ENCODE measurements at places on chromosomes 5 and 9. TPM values are rescaled to one million over a fixed set of nuclear protein-coding genes. Genes with fewer than 3 reads are reported as not detected.

- peaks cover 25% of the 10 kb centered on the region for H3K36me3 ChIP-seq
- H3K27me3 ChIP-seq: no peaks in the 10 kb centered on the region
- no peak for DNase-seq
- H3K27ac ChIP-seq: no peak overlapping the region
- H3K4me1 ChIP-seq: peaks cover 34% of the 10 kb centered on the region
These were observed 19.2 kb downstream of the CAPSL start for GRCh38 chr5:35919191-35919590.

DNA sequence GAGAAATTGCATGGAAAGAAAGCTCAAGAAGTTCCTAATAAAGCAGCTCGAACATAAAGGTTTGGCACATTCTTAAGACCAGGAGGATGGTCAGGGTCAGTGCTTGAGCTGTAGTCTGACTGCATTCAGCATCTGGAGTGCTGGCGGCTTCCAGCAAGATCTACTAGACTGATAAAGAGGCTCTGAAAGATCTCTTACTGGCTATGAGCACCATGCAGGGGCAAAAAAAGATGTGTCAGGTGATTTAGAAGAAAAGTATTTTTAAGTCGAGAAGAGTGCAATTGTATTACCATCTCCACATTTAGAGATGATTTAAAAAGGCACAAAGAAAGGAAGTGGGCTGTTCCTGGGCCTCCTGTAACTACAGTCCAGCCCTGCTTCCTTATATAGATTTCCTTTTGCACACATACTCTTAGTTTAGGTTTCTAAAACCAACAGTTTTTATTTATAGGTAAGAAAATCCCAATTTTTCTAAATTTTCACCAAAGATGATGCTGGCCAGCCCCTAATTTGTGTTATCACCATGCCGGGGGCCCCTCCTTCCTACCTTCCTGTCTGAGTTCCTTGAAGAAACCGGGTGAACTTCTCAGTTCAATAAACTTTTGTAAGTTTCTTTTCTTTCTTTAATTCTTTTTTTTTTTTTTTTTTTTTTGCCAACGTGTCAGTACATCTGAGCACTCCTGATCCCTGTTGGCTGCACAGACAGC, 65.9 kb upstream of the PLPP1 start:
- peak; percentile 18 for DNase-seq
- peaks cover 37% of the 10 kb centered on the region for H3K4me1 ChIP-seq
- no peaks in the 10 kb centered on the region for H3K27me3 ChIP-seq
- peaks cover 3% of the 10 kb centered on the region for H3K36me3 ChIP-seq

DNA sequence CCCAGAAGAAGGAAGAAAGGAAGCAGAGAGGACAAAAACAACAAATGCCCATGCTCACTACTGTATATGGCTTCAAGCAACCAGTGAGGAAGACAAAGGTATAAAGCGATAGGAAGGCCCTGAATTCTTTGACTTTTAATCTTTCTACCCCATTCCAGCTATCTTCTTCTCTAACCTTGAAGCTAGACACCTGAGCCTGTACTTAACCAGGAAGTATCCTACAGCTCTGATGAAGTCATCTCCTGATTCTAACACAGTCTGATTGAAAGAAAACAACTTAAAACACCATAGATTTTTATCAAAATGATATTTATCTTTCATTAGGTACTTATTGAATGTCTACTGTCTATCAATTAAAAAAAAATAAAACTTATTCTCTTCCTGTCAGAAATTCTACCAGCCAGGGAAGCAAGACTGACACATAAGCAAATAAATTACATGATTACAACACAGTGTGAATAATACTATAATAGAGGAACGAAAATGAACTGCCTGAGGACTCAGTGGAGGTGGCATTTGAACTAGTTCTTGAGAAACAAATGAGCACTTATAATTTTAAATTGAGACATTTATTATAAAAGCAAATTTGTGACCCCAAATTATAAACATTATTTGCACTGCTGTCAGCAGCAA, 123.3 kb upstream of the ELL2 start:
- H3K36me3 ChIP-seq: no peaks in the 10 kb centered on the region
- no peak for DNase-seq
- peaks cover 6% of the 10 kb centered on the region for H3K4me1 ChIP-seq
- no peaks in the 10 kb centered on the region for H3K27me3 ChIP-seq
- no peak overlapping the region for H3K4me3 ChIP-seq
- no peak overlapping the region for H3K27ac ChIP-seq

- DNase-seq: peak; percentile 14
- H3K4me1 ChIP-seq: peaks cover 9% of the 10 kb centered on the region
- no peaks in the 10 kb centered on the region for H3K36me3 ChIP-seq
- H3K4me3 ChIP-seq: no peak overlapping the region
These were observed 6.1 kb upstream of the TMEM252 start for GRCh38 chr9:68546596-68547390.

PDZD2 gene
- total RNA-seq: not detected

PCAT7 gene
- not detected for total RNA-seq
